Stomach (tissue), 19 donors: ENCODE measurements at places on chromosomes 2 and 18. TPM values are rescaled to one million over a fixed set of nuclear protein-coding genes. Genes with fewer than 3 reads are reported as not detected.

- no peaks in the 10 kb centered on the region for H3K4me1 ChIP-seq
- no peak overlapping the region for H3K4me3 ChIP-seq
- H3K27ac ChIP-seq, result no peak overlapping the region
- no peak for DNase-seq
Measured at GRCh38 chr2:25808006-25808383, 70.3 kb downstream of the ASXL2 start.

The ABCG5 gene
- total RNA-seq, result not detected

The CNDP1 gene
- not detected for total RNA-seq

DNA sequence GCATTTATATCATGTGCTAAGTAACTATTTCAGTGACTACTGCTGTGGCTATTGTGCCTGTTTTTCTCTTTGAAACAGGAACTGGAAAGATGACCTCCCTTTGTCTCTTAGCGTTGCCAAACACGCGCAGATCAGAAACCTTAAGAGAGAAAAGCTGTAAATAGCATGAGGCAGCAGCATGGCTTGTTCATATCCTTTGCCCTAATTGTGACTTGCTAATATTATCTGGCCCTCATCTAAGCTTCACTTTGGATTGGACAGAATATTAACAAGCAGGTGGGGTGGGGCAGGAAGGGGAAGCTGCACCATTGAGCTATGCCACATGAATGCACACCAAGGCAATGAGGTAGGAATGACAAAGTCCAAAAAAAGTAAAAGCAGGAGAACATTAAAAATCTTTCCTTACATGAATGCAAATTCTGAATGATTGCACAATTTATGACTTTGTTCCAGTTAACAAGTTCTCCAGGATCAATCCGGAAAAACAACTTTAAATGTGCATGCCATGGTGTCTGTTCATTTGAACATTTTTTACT lies 128.4 kb downstream of the IRS1 start:
- no peak for DNase-seq
- H3K36me3 ChIP-seq, result no peaks in the 10 kb centered on the region
- H3K27ac ChIP-seq, result no peak overlapping the region
- H3K27me3 ChIP-seq, result no peaks in the 10 kb centered on the region

DNA sequence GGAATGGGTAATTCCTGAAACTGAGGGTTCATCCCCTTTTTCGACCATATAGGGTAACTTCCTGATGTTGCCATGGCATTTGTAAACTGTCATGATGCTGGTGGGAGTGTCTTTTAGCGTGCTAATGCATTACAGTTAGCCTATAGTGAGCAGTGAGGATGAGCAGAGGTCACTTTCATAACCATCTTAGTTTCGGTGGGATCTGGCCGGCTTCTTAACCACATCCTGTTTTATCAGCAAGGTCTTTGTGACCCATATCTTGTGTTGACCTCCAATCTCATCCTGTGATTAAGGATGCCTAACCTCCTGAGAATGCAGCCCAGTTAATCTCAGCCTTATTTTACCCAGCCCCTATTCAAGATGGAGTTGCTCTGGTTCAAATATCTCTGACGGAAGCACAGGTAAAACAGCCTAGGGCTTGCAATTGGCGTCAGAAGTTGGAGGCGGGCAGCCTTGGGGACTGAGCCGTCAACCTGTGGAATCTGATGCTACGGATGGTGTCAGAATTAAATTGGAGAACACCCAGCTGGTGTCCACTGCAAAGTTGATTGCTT lies 19.5 kb downstream of the RALBP1 start:
- H3K4me1 ChIP-seq, result peaks cover 12% of the 10 kb centered on the region
- no peaks in the 10 kb centered on the region for H3K36me3 ChIP-seq
- no peak overlapping the region for H3K4me3 ChIP-seq
- DNase-seq, result no peak
- H3K27ac ChIP-seq, result no peak overlapping the region

- no peaks in the 10 kb centered on the region for H3K36me3 ChIP-seq
- no peak overlapping the region for H3K4me3 ChIP-seq
- H3K27ac ChIP-seq, result no peak overlapping the region
- H3K4me1 ChIP-seq, result no peaks in the 10 kb centered on the region
Measured at GRCh38 chr18:21295101-21295500, 53.1 kb downstream of the GREB1L start.

GRCh38 chr2:31312898-31313297 lies 78.9 kb downstream of the EHD3 start:
- no peak overlapping the region for H3K27ac ChIP-seq
- DNase-seq, result no peak
- H3K4me3 ChIP-seq, result no peak overlapping the region
- no peaks in the 10 kb centered on the region for H3K27me3 ChIP-seq

- no peak overlapping the region for H3K27ac ChIP-seq
- H3K27me3 ChIP-seq, result no peaks in the 10 kb centered on the region
- H3K4me3 ChIP-seq, result no peak overlapping the region
Measured at GRCh38 chr2:42228101-42228500, 58.9 kb downstream of the EML4 start.

DNA sequence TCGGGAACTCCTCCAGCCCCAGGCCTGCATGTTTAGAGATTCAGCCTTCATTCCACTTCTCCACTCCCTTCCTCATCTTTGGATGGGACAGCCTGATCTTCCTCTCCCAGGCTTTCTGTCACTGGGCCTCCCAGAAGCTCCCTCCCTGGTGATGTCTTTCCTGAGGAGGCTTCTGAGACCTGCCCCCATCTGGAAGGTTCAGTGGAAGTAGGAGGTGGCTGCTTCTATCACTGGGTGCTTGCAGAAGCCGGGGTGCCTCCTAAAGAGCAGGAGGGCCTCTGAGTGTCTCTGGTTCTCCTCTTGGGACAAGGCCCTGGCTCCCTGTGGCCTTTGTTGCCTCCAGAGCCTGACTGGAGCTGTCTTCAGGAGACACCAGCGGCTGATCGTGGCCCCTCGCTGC lies 108.7 kb downstream of the CELF4 start:
- no peak for DNase-seq
- no peaks in the 10 kb centered on the region for H3K27me3 ChIP-seq

GRCh38 chr2:100742277-100743254 lies 77.4 kb upstream of the NPAS2 start:
- no peaks in the 10 kb centered on the region for H3K36me3 ChIP-seq
- DNase-seq, result peak; percentile 90
- peak overlapping the region; percentile 45 for H3K27ac ChIP-seq
- H3K4me3 ChIP-seq, result no peak overlapping the region

DNA sequence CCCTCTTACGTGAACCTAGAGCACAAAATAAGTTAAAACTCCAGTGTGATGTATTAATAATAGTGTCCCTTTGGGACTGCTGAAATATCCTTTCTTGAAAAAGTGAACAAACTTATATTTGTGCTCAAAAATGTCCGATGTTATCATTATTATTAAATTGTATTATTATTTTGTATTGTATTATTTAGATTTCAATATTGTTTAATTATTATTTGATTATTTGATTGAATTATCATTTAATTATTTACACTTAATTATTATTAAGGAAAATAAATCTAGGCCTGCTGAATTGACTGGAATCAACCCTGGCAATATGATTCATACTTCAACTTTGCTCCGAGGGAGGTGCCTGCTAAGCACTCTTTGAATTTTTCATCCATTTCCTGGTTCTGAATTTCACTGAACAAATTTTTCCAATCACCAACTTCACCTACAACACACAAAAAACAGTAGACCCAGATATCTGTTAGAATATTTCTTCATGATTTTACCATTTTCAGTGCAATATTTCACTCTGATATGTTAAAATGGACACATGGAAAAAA lies 10.9 kb upstream of the EIF2AK2 start:
- H3K27ac ChIP-seq, result peak overlapping the region; percentile 49
- DNase-seq, result peak; percentile 62
- no peaks in the 10 kb centered on the region for H3K36me3 ChIP-seq
- no peak overlapping the region for H3K4me3 ChIP-seq
- no peaks in the 10 kb centered on the region for H3K27me3 ChIP-seq
- H3K4me1 ChIP-seq, result no peaks in the 10 kb centered on the region

DNA sequence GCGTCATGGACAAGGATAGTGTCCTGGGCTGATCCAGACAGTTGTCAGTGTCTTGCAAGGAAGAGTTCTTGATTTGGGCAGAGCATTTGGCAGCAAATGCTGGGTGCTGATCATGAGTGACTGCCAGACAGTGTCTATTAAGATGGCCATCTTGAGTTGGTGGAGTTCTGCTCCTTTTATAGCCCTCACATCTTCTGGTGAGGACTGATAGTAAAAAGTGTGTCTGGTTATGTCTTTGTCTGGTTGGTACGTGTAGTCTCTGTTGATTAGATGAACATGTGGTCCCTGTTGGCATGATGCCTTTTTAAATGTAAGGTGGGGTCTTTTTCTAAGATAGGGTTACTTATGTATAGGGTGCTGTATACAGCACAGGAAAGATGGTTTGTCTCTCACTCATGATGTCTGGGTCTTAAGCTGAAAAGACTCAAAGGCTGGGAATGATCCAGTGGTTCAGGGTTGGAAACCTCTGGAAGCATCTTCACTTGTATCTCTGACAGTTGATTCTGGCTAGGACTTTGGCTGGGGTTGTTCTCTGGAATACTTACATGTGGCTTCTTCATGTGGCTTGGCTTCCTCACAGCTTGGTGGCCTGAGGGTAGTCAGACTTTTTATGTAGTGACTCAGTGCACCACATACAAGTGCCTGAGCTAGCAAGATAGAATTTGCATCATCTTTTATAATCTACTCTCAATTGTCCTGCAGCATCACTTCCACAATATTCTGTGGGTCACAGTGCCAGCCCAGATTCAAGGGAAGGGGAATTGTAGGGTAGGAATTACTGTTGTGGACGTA lies 11.8 kb downstream of the MTX2 start:
- H3K4me3 ChIP-seq, result no peak overlapping the region
- DNase-seq, result no peak
- H3K36me3 ChIP-seq, result no peaks in the 10 kb centered on the region
- H3K27me3 ChIP-seq, result no peaks in the 10 kb centered on the region
- H3K27ac ChIP-seq, result no peak overlapping the region

The CIB4 gene
- total RNA-seq, result not detected

GRCh38 chr2:239102266-239102665 lies 254.4 kb downstream of the TWIST2 start:
- H3K36me3 ChIP-seq, result peaks cover 51% of the 10 kb centered on the region
- H3K27ac ChIP-seq, result no peak overlapping the region
- H3K27me3 ChIP-seq, result no peaks in the 10 kb centered on the region
- DNase-seq, result no peak
- no peaks in the 10 kb centered on the region for H3K4me1 ChIP-seq

DNA sequence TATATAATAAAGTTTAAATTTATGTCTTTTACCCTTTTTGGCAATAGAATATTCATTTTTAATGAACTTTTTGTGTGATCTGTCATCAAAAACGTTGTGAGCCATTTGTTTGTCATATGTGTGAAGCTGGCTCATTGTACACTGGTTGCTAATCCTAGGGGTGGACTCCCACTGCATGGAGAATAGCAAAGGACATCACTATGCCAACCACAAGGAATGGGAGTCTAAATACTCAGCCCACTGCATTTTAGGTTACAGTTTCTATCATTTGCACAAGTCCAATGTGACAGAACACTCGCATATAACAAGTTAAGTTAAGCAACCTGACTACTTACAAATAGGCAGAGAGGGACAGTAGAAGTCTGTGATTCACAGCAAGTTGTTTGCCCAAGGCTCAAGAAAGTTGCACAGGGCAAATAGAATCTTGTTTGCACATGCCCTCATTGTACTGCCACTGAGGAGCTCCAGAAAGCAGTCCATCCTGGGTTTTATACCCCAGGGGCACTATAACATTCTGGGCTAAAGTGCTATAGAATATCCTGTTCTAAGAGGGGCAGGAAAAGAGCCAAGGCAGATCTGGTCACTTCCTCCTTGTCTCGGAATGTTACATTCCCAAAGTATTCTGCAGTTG lies 545.9 kb upstream of the GCFC2 start:
- H3K27me3 ChIP-seq, result no peaks in the 10 kb centered on the region
- H3K36me3 ChIP-seq, result no peaks in the 10 kb centered on the region
- DNase-seq, result no peak
- H3K4me3 ChIP-seq, result no peak overlapping the region
- H3K27ac ChIP-seq, result no peak overlapping the region
- H3K4me1 ChIP-seq, result no peaks in the 10 kb centered on the region

The EFHD1 gene
- total RNA-seq, result 49.1 TPM

DNA sequence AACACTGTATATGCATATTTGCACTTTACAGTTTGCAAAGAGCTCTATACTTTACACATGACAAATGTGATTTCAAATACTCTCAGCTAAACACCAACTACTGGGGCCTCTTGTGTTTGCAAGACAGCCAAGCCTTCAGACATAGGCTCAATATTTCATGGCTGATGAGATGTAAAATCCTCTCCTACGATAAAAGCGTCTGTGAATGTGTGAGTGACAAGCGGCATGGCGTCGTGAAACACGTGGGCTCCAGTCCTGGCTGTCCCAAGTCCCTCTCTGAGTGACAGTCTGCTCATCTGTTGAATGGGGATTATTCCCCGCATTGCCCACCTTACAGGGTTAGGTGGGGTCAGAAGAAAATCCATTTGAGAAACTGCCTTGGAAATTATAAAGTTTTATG lies 489.8 kb downstream of the RNF144A start:
- H3K4me3 ChIP-seq, result no peak overlapping the region
- H3K27me3 ChIP-seq, result no peaks in the 10 kb centered on the region
- no peaks in the 10 kb centered on the region for H3K4me1 ChIP-seq

The SOX11 gene
- not detected for total RNA-seq

DNA sequence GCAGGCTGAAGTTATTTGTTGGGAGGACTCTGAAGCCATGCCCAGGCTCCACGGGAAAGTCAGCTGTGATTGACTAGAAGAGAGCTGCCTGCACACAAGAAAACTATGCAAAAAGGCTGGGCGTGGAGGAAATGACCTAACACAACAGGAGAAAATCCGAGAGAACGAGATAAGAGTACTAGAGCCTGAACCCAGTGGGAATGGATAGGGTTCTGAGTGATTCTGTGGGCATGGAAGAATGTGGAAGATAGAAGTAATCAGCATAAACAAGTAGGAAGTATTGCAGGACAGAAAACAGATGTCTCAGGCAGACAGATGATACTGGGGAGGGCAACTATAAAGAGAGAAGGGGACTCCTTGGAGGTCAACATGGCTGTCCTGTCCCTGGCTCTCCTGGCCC lies 12.1 kb upstream of the COPS8 start:
- no peak overlapping the region for H3K27ac ChIP-seq
- no peaks in the 10 kb centered on the region for H3K27me3 ChIP-seq
- H3K36me3 ChIP-seq, result no peaks in the 10 kb centered on the region
- peak; percentile 62 for DNase-seq
- H3K4me1 ChIP-seq, result peaks cover 10% of the 10 kb centered on the region
